Stimulated activated CD4-positive, alpha-beta T cell treated with anti-CD3 and anti-CD28 coated beads, Interleukin-15, amount 100 ng/mL, for 48 hours (primary cell): ENCODE measurements at places on chromosomes 7 and 10.
A peak's percentile ranks its signal among the peaks of the same experiment; 100 is the strongest.

- DNase-seq: no peak
Observed at GRCh38 chr10:5596611-5597341, 69.6 kb downstream of the ASB13 start.

DNA sequence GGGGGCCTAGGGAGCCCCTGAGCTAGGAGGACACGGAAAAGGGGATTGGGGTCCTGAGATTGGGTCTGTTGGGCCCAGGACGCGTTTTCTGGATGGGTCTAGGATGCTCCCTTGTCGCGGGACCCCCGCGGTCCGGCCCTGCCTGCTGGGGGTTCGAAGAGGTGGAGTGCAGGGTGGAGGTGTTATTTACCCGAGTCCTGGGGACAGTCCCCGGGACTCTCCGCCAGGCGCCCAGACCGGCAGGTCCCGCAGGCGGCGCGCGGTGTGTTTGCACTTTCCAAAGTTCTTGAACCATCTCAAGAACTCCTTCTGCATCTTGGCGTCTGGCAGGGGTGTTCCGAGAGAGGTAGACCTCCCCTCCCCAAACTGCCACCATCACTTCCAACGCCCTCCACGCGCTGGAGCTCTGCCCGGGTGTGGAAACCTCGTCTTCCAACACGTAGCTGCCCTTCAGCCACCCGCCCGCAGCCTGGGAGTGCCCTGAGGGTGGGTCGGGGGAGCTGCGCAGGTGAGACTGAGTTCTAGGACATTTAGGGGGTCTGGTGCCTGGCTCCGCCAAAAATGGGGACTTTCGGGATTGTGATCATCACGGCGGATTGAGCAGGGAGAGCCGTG lies 569 bp downstream of the CAV1 start:
- no peak for DNase-seq

DNA sequence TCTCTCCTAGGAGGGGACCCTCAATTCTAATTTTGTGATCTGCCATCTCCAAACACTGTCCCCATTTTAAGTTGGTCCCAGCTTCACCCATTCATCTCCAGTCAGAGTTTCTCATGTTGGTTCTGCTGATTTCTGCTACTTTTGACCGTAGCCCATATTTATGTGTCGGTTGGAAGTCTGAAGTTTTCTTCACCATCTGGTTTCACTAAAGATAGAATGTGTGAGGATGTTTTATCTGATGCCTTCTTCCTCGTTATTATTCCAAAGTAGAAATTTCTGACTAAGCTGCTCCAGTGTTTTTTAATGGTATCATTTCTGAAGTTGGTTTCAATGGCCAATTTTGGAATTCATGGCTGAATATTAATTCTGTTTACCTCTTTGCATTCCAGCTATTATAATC lies 21.3 kb upstream of the IFIT2 start:
- no peak for DNase-seq

DNA sequence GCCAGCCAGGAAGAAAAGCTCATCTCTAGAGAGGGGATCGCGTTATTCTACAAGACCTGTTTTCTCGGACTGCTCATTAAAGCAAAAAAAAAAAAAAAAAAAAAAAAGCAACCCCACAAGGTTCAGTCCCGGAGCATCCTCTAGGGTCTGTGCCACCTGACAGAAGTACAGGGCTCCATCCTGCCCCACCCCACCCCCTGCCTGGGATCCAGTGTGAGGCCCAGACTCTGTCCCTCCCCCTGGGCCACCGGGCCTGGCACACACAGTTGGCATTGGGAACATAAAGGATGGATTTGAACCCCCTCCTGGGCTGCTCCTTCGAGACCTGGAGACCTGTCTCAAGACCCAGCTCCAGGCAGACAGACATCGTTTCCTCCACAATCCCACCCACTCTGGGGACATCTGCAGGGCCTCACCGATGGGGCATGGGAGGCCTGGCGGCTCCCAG lies 688 bp downstream of the ORAI2 start:
- DNase-seq: no peak

DNA sequence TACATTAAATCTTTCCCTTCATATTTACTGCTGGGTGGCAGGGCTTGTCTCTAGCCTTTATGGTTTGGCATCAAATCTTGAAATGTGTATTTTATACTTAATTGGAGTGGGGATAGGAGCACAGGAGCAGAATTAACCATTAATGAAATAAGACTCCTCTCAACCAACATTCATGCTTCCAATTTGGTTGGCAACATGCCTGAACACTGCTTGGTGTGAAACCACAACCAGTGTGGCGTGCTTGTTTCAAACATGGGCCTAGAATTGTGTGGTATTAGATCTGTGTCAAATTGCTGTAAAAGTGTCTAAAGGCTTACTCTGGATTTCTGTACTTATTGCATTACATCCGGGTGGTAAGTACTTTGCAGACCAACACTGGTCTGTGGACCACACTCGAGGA lies 25.1 kb upstream of the VPS41 start:
- DNase-seq: no peak

GRCh38 chr7:16930946-16931345 lies 49.2 kb upstream of the AGR3 start:
- no peak for DNase-seq

DNA sequence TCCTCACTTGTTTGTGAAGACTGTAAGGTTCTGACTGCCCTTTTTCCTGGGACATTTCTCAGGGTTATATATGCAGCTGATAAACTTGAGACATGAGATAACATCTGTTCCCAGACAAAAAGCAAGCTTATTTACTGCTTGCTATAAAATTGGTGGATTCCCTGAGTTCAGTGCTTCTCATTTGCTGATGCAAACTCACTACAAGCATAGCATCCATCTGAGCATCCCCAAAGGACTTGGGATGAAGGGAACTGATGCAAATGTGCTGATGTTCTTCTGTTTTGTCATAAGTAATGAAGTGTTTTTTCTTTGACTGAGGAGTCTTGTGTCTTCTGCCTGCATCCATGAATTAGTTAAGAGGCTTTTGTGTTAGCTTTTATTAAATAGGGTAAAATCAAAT lies 183.2 kb downstream of the ADK start:
- DNase-seq: no peak

DNA sequence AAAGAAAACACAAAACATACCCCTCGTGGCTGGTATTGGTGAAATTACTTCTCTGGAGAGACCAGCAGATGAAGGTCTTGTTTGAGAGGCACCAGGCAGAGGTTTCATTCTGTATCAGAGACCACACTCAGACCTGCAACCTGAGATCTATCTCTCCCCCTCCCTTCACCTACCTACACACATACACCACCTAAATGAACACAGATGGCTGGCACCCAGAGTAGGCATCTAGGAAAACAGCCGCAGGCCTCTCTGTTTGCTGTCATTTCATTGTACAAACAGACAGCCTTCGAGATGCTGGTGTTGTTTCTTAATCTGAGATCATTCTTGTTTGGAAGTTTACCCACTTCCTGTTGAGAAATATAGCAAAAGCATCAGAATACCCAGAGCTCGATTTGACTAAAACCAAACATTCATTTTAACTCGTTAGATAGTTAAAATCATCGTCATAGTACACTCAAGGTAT lies 173.9 kb upstream of the SLC25A13 start:
- no peak for DNase-seq

DNA sequence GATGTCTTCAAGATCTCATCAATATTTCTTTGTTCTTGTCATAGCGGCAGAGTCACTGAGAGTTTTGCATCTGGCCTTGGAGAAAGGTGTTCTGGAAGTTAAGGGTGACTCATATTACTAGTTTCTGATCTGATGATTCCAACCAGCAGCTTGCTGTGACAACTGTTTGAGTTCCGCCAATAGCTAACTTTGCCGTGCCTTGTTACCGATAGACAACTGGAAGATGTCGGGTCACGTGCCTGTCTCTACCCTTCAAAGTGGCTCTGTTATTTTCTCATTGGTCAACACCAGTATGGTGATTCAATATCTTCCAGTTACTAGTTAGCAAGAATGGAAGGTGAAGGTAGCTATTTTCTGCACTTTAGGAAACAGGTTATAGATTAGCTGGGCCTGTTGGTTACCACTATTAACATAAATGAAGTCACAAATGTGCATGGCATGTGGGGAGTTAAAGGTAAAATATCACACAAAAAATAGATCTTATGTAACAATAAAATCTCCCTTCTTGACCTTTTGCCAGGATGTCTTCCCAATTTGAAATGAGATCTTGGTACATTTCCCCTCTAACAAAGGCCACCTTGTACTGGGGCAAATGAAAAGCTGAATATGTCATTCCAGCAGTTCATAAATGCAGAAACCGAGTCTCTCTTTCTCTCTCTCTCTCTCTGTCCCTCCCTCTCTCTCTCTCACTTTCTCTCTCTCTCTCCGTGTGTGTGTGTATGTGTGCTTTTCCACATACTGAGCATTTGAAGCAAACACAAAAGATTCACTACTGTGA lies 2.6 kb upstream of the MGAM2 start:
- no peak for DNase-seq

GRCh38 chr10:42932735-42933447 lies 144.0 kb upstream of the RET start:
- peak; percentile 56 for DNase-seq

DNA sequence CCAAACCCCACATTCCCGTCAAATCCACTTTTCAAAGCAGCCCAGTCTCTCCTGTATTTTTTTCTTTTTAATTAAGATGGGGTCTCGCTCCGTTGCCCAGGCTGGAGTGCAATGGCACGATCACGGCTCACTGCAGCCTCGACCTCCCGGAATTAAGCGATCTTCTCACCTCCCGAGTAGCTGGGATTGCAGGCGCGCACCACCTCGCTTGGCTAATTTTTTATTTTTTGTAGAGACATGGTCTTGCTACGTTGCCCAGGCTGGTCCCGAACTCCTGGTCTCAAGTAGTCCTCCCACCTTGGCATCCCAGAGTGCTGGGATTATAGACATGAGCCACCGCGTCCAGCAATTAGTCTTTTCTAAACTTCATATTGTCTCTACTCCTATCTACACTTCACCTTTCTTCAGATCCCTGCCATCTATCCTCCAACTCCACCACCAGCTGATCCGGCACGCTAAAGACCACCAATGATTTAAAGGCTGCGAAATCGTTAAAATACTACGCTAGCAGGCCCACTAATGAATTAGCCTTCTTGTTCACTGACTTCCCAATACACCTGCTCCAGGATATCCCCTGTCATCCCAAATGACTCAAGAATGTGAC lies 525 bp upstream of the CHUK start:
- no peak for DNase-seq

- no peak for DNase-seq
Observed at GRCh38 chr7:147298611-147299043, 1182.0 kb downstream of the CNTNAP2 start.

DNA sequence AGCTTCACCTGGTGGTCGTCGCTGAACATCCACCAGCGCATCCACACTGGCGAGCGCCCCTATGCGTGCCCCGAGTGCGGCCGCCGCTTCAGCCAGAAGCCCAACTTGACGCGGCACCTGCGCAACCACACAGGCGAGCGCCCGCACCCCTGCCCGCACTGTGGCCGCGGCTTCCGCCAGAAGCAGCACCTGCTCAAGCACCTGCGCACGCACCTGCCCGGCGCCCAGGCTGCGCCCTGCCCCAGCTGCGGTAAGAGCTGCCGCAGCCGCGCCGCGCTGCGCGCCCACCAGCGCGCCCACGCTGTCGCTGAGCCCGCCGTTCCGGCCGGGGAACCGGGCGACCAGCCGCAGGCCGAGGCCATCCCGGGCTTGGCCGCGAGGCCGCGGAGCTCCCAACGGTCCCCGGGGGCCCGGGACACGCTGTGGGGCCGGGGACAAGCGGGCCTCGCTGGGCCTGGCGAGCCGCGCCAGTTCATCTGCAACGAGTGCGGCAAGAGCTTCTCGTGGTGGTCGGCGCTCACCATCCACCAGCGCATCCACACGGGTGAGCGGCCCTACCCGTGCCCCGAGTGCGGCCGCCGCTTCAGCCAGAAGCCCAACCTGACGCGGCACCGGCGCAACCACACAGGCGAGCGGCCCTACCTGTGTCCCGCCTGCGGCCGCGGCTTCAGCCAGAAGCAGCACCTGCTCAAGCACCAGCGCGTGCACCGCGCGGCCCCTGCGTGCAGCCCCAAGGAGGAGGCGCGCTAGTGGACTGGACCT lies 18.4 kb downstream of the ZNF775 start:
- no peak for DNase-seq
